Tibial nerve (tissue), 4 donors: ENCODE measurements at places on chromosomes 16 and 17. TPM values are rescaled to one million over a fixed set of nuclear protein-coding genes. Genes with fewer than 3 reads are reported as not detected.

The MVP gene
- total RNA-seq: 196 TPM

DNA sequence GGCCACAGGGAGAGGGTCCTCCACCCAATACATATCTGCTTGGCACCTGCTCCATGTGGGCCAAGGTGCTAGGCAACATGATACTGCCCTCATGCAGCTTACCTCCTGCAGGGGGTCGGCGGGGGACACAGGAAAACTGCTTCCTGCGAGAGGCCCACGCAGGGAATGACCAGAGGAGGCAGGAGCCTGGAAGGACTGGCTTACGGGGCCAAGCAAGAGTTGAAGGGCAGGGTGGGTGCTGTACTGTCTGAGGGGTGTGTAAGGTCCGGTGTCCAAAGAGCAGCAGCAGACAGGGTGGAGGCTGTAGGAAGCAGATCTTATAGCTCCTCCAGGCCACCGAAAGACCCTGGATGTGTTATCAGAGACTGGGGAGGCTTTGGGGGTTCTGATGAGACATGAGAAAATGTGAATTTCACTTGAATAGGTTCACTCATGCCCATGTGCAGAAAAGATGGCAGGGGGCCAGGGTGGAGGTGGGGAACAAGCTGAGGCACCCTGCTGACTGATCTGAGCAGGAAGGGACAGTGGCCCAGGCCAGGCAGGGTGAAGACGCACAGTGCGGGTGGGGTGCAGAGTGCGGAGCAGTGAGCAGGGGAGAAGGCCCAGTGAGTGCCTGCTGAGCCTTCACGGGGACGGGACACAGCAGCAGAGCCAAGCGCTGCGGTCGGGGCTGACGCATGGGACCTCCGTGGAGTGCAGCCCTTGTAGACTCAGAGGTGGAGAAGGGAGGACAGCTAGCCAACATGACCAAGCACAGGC lies 8.3 kb downstream of the FLCN start:
- no peaks in the 10 kb centered on the region for H3K4me1 ChIP-seq
- no peak overlapping the region for H3K27ac ChIP-seq
- H3K4me3 ChIP-seq: no peak overlapping the region
- peaks cover 9% of the 10 kb centered on the region for H3K36me3 ChIP-seq
- H3K27me3 ChIP-seq: no peaks in the 10 kb centered on the region
- no peak for DNase-seq

DNA sequence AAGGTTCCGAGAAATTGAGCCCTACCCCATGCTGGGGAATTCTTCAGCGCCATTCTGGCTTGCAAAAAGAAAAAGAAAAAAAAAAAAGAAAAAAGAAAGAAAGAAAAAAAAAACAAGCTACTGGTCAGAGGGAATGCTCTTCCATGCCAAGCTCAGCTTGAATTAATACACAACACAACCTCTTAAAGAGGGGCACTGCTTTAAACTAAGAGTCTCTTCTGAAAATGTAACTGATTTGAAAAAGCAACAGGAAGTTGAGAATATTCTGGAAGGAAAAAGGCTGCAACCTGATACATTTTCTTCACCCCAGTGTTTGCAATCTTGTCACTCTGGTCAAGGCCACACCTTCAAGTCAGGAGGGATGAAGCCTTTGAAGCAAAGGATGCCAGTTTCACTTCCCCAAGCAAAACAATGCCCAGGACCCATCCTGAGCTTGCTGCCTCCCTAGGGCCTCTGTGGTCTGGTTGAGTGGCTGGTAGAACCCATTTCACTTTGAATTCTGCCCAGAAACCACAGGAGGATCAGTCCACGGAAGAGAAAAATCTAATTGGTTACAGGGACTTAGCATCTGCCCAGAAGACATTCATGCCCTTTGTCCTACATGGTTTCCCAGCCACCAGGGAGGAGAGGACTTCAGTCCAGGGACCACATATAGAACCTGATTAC lies 389.7 kb downstream of the SOX9 start:
- no peak overlapping the region for H3K27ac ChIP-seq
- no peaks in the 10 kb centered on the region for H3K36me3 ChIP-seq
- no peak overlapping the region for H3K4me3 ChIP-seq
- DNase-seq: no peak

GRCh38 chr16:69294051-69294450 lies 17.1 kb upstream of the VPS4A start:
- no peaks in the 10 kb centered on the region for H3K27me3 ChIP-seq
- no peak for DNase-seq
